ENCODE measurements at places on chromosomes 7 and 10.
A peak's percentile ranks its signal among the peaks of the same experiment; 100 is the strongest.

- peak; percentile 62 for DNase-seq
Measured at GRCh38 chr7:20519645-20520044, 95.8 kb upstream of the ABCB5 start.

- no peak for DNase-seq
Measured at GRCh38 chr7:138661069-138661635, 40.0 kb downstream of the SVOPL start.

DNA sequence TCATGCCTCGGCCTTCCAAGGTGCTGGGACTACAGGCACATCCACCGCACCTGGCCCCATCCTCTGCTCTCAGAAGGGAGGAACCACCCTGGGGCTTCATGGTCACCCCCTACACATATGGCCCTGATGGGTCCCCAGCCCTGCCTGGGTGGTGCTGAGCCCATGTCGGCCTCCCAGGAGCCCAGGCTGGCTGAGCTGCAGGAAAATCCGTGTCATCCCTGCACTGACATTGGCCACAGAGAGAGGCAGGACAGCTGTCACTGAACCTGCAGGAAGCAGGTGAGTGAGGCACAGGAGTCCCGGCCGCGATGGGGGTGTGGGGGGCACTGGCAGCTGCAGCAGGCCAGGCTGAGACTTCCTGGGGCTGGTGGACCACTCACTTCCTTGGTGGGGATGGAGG lies 8.0 kb downstream of the GRIFIN start:
- no peak for DNase-seq

GRCh38 chr7:155188821-155189581 lies 108.7 kb upstream of the INSIG1 start:
- no peak for DNase-seq

DNA sequence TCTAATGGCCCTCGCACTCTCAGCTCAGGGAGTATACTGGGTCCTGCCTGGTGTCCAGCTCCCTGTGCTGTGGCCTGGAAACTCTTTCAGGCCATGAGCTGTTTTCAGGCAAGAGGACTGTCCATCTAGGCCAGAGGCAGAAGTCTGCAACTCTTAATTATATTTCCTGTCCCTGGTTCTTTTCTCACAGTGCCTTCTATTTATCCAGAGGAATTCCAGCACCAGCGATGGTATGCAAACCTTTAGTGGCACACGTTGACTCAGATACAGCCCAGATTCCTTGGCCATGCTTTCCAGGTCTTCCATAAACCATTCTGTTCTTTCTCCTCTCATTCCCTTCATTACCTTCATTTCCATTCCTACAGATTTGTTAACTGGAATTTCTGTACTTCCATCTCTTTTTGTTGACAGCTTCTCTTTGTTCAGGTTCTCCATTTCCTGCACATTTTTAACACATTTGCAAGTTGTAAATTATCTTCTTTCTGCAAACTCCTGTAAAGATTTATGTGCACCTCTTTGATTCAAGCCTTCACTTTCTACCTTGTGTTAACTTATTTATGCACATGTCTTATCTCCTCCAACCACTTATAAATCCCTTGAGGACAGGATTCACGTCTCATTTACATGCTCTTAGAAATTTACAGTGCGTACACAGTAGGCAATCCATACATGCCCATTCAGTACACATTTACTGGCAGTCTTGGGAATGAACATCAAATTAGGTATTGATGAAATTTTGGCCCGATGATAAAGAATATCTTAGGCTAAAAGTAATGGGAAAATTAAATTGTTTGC lies 172.1 kb downstream of the CELF2 start:
- no peak for DNase-seq

GRCh38 chr10:76736815-76737618 lies 900.6 kb downstream of the KCNMA1 start:
- no peak for DNase-seq

DNA sequence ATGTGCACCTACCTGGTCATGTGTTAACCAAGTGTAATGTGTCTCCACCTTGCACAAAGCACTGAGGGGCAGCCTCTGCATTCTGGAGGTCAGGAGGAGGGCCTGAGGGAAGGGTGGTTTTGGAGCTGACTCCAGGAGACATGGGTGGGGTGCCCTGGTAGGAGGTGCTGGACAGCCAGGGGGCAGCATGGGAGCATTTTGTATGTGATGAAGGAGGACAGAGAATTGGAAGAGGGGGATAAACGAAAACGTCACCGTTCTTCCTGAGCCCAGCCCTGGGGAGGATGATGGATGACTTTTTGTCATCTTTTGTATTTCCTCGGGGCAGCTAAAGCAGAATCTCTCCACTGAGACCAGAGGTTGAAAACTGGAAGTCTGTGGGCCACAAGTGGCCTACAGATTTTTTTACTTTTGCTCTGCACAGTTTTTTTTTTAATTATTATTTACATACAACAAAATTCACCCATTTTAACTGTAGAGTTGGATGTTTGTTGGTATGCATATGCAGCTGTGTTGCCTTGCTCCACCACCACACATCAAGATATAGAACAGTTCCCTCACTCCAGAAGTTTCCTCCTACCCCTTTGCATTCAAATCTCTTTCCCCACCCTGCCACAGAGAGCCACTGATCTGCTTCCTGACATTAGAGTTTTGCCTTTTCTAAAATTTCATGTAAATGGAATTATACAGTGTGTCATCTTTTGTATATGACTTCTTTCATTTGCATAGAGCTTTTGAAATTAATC lies 242.5 kb downstream of the VTI1A start:
- DNase-seq, result no peak

DNA sequence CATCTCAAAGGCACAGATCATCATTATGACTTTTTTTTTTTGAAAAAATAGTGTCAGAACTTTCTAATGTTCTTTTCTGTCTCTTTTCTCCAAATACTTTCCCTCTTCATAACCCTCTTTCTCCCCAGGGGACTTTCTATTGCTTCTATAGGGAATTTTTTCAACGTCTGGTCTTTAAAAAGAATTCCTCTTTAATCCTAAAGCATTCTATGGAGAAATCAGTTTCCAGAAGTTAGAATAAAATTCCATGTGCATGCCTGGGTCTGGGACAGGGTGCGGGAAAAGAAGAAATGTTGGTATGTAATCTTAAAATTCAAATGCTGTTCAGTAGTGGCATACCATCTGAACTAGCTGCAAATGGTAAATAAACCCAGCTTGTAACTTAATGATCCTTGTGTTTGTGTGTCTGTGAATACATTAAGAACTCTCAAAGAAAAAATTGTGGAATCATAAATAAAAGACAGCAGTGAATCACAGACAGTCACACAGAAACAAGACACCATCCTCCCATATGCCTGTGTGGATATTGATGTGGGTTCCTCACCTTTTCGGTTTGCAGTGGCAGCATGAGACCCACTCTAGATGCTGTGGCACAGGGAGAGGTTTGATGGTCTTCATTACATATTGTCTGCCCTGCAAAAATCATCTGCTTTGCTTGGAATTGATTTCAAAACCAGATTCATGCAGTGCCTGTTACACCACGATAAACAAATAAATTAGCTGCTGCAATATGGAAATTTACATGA lies 374.7 kb upstream of the NRP1 start:
- no peak for DNase-seq

- DNase-seq, result no peak
Measured at GRCh38 chr7:110881721-110882120, 209.2 kb upstream of the LRRN3 start.

DNA sequence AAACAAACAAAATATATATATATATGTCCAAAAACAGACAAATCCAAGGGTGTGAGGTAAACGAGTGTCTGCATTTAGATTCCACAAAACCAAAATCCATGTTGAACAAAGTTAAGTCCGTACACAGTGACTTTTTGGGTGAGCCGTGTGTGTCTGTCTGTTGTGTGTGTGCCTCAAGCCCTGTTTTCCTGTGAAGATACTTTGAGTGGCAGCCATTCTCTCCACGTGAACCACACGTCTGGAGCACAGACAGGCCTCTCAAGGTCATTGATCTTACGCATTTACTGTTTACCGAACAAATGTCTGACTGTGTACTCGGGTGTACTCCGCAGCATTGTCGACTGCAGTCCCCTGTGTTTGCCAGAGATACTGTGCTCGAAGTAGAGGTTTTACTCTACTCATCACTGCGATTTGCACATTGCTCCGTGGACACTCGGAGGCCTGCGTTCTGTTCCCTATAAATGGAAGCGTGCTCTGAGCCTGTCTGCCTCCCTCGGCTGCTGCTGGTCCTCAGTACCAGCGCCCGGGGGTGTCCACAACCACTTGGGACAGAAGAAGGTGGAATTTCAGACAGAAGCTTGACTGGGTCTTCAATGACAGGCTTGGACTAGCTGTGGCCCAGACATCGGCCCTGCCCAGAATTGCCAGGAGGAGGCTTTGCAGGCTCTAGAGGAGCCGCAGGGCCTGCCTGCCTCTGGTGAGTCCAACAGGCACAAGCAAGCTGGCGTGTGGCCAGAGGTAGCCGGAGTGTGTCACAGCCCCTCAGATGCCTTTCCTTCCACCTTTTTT lies 22.1 kb downstream of the CYP17A1 start:
- DNase-seq, result no peak

GRCh38 chr10:112379635-112380296 lies 5.8 kb downstream of the ACSL5 start:
- no peak for DNase-seq

- peak; percentile 26 for DNase-seq
Measured at GRCh38 chr10:134247-135131, 766 bp upstream of the ZMYND11 start.

GRCh38 chr7:81260152-81260551 lies 341.3 kb upstream of the SEMA3C start:
- DNase-seq, result no peak

DNA sequence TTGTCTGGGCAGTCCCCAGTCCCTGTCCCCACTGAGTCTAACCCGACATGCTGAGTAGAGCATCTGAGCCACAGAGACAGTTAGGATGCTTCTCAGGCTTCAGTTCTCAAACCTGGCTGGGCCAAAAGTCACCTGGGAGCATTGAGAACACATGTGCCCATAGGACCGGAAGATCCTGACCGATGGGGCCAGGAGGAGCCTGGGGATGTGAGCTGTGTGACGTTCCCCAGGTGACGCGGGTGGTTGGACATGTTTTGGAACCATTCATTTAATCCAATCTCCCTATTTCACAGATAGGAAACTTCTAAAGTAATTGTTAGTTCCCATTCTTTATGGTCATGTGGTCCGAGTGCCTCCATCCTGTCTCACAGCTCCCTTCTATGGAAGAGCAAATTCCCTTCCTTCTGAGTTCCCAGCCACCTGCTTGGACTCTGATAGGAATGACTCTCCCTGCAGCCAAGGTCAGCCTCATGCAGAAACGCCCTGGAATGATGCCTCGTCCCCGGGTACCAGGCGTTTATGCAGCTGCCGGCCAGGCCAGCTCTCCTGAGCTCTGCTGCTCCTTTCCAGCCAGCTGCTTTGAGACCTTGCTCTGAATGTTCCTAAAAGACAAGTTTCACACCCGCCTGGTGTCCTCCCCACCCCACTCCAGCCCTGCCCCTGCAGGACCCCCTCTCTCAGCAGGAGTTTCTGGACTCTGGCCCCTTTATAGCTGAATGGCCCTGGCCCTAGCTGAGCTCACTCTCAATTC lies 166.5 kb upstream of the RHEB start:
- DNase-seq, result no peak

- DNase-seq, result no peak
Measured at GRCh38 chr7:150852371-150852905, at the start of gene AOC1. Gene AOC1 (plus strand): TSS chr7:150852517. CDS start chr7:150856471, 3,954 bp downstream.

- DNase-seq, result peak; percentile 36
Measured at GRCh38 chr7:148261996-148262688, 328.4 kb upstream of the C7orf33 start.

DNA sequence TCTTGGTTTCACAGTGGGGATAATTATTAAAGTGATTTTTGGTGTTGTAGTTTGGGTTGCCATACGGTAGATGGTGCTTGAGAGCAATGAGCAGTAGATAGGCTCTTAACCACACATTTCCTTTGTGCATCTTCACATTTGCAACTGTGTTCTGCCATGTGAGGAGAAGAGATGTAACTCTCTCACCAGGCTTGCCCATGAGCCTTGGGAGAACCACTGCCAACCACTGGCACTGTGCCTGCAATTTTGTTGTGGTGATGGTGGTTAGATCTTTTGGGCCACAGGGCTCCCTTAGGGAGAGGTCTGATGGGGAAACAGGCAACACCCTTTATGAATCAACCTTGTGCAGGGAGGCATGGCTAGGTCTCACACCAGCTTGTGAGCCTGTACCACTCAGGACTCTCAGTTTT lies 204.3 kb downstream of the CCDC7 start:
- DNase-seq, result no peak

GRCh38 chr10:103021150-103021899 lies 103.2 kb downstream of the CNNM2 start:
- DNase-seq, result no peak

DNA sequence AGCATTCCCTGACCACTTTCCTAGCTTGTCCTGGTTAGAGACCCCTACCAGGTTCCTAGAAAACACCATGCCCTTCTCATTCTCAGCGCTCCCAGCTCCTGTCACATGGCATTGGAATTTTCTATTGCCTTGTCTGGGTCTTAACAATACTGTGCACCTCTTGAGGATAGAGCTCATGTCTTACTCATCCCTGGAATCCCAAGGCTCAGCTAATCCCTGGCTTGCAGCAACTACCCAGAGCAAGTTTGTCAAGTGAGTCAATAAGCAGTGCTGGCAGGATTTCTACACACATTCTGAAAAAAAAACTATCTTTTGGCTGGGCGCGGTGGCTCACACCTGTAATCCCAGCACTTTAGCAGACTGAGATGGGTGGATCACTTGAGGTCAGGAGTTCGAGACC lies 11.7 kb upstream of the PRDX3 start:
- DNase-seq, result no peak

DNA sequence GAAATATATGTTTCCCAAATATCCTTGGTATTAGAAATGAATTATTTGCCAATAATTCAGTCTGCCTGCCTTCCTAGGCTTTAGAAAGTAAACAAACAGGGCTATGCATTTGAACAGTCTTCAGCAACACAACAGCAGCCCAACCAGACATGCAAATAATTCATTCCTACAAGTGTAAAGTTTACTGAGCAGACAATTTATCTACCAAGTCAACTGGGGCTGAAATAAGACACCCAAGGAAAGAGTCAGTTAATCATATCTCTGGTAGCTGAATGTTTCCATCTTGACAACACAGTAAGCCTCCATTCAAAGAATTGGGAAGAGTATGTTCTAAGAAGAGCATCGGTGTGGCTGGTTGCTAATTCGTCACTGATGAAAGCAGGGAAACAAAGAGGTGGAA lies 38.4 kb downstream of the AIFM2 start:
- DNase-seq, result no peak

GRCh38 chr7:139241258-139241657 lies 10.2 kb downstream of the UBN2 start:
- DNase-seq, result no peak

GRCh38 chr10:15370856-15371701 lies at the start of gene FAM171A1:
Gene FAM171A1 (minus strand): TSS chr10:15371289. CDS start chr10:15371052, 237 bp downstream.
- peak; percentile 59 for DNase-seq

DNA sequence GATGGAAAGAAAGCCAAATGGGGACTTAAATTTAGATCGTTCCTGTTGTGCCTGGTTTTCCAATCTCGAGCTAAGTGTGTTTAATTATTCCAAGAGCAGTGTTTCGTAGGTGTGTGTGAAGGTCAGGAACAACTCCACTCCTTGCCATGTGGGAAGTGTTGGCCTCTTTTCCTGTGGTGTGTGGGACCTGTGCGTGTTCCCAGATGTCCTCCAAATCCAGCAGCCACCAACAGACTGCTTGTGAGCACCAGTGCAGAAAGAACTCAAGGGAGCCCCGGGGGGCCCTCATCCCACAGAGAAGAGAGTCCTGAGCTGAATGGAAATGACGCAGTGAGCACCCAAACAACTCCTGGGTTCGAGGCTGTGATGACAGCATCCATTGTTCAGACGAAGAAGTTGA lies 227.7 kb downstream of the TMEM178B start:
- DNase-seq, result no peak

All from Ammon's horn (tissue), 1 donor.